ENCODE measurements at places on chromosomes 3 and 15.

GRCh38 chr3:64150623-64151207, 74.6 kb downstream of the PRICKLE2 start:
- no peak for DNase-seq

DNA sequence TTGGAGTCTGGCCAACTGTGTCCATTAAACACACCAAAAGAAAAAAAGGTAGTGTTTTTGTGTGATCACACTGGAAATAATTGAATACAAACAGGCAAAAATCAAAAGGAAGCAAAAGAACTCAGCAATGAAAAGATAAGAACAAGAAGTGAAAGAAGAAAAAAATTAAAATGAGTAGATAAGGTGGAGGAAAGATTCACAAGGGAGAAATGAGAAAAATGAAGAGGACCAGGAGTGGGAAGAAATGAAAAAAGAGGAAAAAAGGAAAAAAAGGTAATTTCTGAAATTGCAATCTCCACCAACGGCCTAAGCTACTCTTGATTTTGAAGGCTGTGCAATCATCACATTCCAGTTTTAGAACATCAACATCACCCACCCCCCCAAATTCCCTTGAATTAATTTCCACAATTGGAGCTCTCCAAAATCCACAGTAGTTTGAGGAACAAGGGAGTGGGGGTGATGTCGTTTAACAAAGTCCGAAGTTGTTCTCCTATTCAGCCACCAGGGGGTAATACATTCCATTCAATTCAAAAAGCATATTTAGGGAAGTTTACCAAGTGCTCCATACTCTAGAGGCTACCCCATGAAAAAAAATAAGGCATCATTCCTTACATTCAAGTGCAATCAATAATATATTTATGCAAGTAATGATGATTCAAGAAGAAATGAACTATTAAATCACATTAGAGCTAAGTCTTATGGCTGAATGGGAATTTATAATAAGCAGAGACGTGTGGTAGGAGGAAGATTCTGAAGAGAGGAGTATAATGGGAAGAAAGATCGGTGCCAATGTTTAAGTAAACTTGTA, 37.4 kb downstream of the ZNF860 start:
- no peak for DNase-seq

DNA sequence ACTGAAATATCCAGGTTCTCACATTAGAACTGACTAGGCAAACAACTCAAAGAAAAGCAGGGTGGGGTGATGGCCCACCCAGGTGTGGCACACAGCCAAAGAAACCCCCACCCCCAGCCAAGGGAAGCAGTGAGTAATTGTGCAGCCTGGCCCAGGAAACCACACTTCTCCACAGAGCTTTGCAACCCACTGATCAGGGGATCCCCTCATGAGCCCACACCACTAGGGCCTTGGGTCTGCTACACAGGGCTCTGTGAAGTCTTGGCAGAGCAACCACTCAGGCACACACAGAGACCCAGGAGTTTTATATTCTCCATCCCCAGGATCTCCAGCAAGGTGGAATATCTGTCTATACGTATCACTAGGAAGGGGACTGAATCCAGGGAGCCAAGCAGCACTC, 22.2 kb upstream of the TRIM42 start:
- no peak for DNase-seq

DNA sequence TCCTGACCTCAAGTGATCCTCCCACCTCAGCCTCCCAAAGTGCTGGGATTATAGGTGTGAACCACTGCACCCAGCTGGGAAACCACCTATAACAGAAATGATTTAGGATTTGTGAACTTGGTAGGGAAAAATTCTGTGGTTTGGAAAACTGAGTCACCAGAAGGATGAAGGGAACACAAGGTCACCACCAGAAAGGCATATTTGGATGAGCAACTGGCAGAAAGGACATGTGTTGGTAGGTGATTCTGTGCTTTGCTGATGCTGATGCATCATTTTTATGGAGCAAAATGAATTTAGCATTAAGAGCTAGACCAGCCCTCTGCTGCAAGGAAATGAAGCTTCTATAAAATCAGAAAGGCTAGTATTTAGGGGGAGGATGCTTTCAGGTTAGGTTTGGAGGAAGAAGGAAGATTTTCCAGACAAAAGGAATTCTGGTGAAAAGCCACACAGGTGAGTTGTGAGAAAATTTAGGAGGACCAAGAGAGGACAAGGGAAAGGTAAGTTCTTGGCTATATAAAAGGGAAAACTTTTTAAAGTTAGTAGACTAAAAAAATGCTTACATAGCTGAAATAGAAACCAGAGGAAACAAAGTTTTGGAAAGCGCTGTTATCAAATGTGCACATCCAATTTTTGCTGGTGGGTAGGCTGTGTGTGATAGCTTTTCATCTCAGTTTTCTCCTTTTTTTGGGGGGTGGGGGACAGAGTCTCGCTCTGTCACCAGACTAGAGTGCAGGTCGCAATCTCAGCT, 3.6 kb downstream of the PXK start:
- peak; percentile 51 for DNase-seq

DNA sequence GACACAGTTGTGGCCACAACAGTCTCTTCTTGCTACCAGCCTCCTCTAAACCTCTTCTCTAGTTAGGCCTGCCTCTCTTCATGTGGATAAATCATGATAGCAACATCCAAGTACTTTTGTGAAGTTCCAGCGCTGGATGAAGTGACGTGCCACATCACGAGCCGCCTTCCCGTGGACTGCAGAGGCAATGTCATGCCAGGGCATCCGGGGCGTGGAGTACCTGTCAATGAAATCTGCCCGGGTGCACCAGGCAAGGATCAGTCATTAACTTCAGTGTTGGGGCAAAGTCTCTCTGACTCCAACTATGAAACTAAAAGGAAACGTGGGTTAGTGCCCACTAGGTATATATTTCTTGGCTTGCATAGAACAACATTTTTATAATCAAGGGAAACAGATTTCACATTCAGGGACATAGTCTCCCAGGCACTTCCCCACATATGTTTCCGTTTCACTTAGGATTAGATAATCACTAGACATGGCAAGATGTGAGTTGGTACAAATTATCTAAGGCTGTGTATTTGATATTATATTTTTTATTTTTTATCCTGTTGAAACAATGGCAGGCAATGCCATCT, 133.6 kb downstream of the PLD1 start:
- DNase-seq: no peak

DNA sequence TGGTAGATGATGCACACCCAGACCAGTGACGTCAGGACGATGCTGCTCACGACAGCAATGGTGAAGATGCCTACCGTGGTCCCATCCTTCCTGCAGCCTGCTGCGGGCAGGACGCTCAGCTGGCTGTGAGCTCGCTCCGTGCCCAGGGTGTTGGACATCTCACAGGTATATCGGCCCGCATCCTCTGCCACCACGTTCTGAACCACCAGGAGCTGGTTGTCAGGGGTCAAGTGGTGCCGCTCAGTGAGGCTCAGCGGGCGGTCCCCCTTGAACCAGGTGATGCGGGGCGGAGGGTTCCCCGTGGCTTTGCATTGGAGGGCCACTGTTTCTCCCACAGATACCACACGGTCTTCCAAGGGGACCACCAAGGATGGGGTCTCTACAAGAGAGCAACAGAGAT, 117.8 kb downstream of the LRIG1 start:
- DNase-seq: no peak

Data from HS-27A (cell line).